ENCODE measurements at places on chromosomes 12 and 14.

DNA sequence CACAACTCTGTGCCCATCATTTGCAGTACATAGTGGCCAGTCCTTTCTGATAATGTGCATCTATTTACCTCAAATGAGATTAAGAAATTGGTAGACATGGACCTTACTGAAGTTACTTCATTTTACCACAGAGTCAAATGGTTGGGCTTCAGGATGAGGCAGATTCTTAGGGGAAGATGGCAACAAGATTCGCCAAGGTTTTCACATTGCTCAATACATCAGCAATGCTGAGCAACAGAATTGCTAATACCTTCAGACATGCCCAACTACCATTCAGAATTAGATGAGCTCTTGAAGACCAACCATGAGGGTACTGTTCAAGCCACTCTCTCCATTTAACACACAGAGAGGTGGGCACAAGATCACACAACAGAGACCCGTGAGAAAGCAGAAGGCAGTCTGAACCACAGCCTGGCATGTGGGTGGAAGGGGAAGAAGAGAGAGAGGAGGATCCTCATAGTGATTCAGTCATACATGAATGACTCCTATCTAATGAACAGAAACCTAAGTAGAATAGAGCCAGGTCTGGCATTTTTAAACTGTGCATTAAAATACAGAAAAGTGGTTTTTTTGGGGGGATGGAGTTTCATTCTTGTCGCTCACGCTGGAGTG lies 28.5 kb downstream of the CPM start:
- no peak for DNase-seq

DNA sequence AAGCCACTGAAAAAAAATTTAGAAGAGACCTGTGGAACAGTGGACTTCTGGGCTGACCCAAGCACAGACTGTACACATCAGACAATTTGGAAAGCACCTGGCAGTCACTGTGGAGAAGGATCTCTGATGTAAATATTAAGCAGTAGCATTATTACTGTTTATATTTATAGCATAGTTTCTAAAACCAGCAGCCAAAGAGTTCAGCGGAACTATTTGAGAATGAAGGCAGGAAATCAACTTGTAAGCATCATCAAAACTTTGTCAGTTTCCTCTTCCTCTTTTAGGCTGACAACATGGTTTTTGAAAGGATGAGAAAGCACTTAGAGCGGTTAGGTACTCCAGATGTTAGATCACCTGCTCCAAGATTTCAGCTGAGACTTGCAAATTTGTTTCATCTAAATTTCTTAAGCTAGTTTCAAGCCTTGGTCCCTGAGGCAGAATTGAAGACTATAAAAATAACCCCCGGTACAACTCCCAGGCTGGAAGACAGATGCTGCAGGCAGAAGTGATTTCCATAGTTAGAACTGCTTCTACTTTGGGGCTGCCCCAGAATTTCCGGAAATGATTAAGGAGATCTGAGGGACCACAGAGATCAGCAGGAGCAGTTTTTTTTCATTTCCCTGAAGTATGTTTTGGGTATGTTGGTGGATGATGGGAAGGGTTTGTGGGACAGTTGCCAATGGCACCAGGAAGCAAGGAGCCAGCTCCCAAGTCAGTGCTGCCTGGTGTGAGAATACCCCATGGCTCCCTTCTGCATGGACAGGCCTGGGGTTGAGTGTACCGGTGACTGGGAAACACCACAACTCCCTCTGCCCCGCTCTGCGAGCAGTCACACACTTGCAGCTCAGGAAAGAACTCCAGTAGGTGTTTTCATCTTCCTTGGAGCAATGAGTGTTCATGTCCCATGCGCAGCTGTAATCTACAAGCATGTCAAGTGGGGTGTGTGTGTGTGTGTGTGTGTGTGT lies 354.5 kb downstream of the NUAK1 start:
- DNase-seq = no peak

- DNase-seq = no peak
Observed at GRCh38 chr14:100413699-100414098, 90.6 kb downstream of the SLC25A47 start.

DNA sequence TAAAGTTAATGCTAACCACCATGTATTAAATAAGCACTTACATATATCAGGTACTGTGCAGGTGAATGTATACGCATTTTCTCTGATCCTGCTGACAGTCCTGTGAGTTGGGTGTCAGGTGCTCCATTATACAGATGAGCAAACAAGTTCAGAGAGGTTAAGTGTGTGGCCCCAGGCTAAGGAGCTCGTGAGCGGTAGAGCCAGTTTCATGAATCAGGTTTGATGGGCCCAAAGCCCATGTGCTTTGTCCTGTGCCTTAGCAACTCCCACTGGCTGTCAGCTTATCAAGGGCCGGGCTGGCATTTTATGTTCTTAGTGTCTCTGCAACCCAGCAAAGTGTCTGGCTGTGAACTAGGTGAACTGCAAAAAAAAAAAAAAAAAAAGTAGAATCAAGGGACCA lies 701.2 kb upstream of the TBX3 start:
- DNase-seq = no peak

DNA sequence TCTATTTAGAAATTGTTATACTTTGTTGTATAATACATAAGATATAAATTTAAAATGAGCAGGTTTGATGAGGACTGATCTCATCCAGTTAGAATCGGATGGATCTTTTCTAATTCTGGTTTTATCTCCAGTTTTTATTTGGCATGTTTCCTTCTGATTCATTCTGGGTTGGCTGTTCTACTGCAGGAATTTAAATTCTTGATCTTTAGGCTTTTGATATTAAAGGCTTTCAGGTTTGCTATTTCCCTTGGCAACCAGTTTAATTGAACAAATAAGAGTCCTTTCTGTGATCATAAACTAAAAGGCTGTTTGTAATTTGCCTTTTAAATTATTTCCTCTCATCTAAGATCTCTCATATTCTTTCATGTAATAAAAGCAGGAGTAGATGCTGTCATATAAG lies 83.4 kb downstream of the PDE6H start:
- DNase-seq = no peak

GRCh38 chr12:13176256-13176655 lies 20.3 kb upstream of the EMP1 start:
- DNase-seq = no peak

GRCh38 chr12:88472775-88473174 lies 107.5 kb downstream of the KITLG start:
- no peak for DNase-seq

- DNase-seq = no peak
Observed at GRCh38 chr14:103141117-103141796, 18.0 kb downstream of the TNFAIP2 start.

All from stimulated activated CD8-positive, alpha-beta memory T cell treated with anti-CD3 and anti-CD28 coated beads, Interleukin-7, amount 100 ng/mL, for 24 hours (primary cell).